ENCODE measurements at places on chromosomes 11 and 22.

DNA sequence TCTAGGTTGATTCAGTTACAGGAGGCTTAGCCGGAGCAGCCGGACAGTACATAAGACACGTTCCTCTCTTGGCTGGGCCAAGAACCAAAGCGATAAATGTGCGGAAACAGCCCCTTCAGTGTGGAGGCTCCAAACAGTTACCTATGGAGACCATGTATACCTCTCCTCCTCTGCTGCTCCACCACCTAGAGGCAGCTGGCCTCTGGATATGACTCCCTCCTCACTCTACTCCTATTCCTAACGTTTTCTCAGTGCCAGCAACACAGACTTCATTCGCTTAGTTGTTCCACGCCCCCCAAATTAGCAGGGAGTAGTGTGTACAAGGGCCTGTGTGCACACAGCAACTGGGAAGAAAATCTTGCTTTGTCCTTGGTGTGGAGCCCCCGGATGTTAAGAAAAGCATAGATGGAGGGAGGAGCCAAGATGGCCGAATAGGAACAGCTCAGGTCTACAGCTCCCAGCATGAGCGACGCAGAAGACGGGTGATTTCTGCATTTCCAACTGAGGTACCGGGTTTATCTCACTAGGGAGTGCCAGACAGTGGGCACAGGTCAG lies 362.3 kb upstream of the KIRREL3 start:
- no peak for DNase-seq

- no peak for DNase-seq
Observed at GRCh38 chr11:63931876-63932275, 6.9 kb upstream of the NAA40 start.

DNA sequence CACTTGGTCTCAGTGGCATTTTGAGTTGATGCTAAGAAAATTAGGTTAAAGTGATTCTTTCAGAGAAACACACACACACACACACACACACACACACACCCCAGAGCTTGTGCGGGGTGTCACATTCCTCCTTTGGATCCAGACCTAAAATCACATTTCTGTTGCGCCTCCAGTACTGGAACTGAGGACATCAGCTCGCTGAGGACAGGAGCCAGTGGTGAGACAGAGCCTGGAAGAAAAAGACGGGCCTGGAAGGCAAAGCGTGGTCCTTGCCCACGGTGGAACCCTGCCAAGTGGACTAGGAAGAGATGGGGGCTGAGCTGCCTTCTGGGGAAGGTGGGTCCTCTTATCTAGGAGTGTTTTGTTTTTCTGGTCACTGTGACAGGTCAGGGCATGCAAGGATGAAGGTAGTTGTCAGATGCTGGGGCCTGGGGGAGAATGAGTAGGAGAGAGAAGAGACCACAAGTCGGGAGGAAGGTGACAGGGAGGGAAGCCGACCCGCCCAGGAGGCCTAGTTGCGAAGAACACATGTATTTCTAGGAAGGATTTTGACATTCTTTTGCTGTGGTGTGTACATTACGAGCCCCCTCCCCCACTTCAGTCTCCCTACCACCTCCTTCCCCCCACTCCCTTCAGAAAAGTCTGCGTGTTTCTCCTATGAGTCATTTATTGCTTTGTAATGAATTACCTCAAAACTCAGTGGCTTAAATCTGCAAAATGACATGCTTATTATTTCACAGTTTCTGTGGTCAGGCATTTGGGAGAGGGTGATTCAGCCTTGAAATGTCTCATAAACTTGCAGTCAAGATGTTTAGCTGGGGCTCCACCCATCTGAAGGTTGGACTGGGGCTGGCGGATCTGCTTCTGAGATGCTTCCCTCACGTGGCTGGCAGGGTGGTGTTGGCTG lies 4.8 kb upstream of the ELFN2 start:
- no peak for DNase-seq

DNA sequence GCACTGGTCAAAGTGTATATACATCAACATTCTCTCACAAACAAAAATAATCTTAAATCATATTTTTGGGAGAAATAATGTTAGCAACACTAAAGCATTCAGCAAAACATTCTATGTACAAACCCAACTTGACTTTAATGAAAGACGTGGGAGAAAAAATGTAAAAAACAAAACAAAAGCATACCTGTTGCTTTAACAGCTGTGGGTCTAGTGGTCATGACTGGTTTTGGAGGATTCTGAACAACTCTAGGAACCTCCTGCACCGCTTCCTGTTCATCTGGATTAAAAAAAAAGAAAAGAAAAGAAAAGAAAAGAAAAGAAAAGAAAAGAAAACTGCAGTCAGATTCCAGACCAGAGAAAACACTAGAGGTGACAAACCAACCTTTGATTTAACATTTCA lies 2.1 kb downstream of the FNBP4 start:
- no peak for DNase-seq

- no peak for DNase-seq
Observed at GRCh38 chr11:114440121-114440860, 1.0 kb downstream of the REXO2 start.

GRCh38 chr22:20520093-20520511 lies 12.7 kb downstream of the MED15 start:
- no peak for DNase-seq

GRCh38 chr11:96101146-96101545 lies 177.2 kb upstream of the MTMR2 start:
- DNase-seq, result no peak

DNA sequence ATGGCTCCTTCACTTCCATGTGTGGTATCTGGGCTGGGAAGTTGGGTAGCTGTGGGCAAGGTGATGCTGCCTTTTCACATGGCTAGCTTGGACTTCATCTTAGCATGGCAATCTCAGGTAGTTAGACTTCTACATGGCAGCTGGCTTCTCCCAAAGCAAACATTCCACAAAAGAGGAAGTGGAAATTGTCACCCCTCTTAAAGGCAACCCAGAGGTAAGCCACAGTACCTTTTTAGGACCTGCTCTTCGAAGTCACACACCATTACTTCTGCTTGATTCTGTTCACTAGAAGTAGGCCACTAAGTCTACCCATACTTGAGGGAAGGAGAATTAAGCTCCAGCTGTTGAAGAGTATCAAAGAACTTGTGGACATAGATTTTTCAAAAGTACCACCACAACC lies 25.9 kb downstream of the TUG1 start:
- DNase-seq, result no peak

GRCh38 chr22:29751669-29752068 lies 15.1 kb downstream of the ZMAT5 start:
- DNase-seq, result no peak

DNA sequence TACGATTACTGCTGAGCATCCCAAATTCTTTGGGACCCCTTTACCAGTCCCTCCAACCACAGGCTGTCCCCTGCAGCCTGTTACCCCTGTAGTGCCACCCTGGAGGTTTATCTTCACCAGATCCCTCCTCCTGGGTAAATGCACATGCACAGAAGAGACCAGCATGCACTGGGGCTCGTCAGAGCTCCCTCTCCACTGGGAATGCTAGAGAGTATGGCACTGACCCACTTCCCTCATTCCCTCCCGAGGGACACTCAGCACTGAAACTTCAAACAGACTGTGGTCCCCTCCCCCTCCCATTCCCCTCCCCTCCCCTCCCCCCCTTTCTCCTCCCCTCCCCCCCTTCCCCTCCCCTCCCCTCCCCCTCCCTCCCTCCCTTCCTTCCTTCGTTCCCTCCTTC lies 49.1 kb downstream of the C11orf91 start:
- no peak for DNase-seq

- no peak for DNase-seq
Observed at GRCh38 chr11:12008790-12009616, 577 bp upstream of the DKK3 start.

DNA sequence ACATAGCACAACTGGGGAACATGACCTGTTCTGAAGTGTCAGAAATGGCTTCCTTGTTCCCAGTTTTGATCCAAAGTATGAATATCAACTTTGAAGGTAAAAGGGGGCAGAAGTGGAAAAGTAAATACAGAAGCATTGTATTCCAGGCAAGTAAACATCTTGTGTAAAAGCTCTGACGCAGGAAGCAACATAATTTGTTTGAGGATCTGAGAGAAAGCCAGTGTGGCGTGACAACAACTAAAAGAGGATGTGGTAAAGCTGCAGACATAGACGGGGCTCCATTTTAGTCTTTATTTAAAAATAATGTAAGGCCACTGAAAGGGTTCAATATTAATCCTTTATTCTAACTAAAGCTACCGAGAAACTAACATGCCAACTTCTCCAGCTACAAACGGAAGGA lies 310.2 kb downstream of the DLG2 start:
- DNase-seq, result no peak

GRCh38 chr11:131063638-131064037 lies 147.4 kb upstream of the SNX19 start:
- DNase-seq, result no peak

DNA sequence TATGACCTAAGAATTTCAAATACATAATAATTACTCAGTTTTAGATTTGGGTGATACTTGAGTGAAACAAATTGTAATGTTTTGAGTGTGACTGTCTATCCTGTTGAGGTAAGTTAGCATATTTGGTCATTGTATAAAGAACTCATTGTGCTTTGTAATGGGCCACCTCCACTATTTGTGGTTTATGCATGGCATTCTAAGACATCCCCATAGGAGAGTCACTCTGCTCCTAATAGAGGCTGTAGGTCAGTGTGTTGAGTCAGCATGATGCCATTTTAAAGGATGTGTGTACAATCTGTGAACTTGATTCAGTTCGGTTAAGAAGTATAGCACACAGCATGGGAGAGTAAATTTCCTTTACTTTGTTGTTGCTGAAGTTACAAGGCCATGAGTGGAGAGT lies 1112.4 kb downstream of the JRKL start:
- no peak for DNase-seq

GRCh38 chr11:67470337-67471002 lies 1.4 kb upstream of the TMEM134 start:
- no peak for DNase-seq

DNA sequence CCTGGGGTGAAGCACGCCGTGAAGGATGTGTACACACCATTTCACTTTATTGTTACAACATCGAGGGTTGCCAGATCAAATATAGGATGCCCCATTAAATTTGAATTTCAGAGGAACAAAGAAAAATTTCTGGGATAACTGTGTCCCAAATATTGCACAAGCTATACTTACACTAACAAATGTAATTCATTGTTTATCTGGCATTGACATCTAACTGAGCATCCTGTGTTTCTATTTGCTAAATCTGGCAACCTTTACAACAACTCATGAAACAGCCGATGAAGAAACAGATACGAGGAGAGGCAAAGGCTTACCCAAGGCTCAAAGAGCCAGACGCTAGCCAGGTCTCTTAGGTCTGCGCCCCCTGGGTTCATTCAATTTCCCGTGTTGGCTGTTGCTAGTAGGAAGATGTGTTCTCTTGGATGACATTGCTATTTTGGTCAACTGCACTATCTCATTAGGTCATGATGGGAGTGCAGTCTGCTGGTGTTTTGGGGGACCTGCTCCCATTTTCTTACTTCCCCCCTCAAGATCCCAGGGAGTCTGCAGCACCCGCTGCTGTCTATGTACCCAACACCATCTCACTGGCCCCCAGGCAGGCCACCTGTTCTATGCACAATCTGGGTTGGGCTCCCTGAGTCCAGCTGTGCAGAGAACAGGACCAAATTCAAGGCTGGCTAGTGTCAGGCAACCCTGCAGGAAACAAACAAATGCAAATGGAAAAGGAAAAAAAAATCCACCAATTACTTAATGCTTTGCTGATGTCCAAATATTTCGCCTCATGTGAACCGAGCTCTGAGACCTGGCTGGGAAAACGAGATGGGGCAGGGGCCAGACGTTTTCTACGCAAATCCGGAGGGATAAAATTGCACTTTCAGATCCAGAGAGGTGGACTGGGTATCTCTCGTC lies 560.9 kb downstream of the MIAT start:
- no peak for DNase-seq

DNA sequence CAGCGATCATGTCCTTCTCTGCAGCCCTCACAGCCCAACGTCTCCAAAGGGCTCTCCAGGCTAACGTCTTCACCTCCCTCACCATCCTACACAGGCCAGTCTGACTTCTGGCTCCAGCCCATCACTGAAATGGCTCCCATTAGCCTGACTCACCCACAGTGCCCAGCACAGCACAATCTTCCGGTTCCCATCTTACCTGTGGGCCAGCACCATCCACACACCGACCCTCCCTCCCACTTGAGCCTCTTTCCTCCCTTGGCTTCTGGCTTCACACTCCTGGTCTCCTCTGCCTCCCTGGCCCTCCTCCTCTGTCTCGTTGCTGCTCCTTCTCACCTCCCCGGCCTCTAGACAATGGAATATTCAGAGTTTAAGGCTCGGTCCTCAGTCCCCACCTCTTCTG lies 51.2 kb downstream of the PDE2A start:
- no peak for DNase-seq

DNA sequence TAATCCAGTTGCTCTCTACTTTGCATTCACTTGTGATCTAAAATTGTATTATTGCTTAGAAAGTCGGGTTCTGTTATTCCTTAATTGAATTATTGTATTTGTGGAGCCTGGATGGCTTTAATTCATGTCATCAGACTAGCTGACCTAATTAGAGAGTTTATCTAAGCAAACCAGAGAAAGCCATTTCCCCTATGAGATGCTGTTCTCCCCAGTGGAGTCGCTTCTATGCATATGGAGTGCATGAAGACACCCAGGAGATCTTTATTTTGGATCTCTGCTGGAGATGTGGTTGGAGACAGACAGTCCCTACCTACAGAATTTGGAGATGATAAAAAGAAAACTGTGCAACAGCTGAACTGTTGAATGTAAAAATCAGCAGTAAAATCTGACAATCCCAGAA lies 45.2 kb upstream of the MYO18B start:
- DNase-seq, result no peak

DNA sequence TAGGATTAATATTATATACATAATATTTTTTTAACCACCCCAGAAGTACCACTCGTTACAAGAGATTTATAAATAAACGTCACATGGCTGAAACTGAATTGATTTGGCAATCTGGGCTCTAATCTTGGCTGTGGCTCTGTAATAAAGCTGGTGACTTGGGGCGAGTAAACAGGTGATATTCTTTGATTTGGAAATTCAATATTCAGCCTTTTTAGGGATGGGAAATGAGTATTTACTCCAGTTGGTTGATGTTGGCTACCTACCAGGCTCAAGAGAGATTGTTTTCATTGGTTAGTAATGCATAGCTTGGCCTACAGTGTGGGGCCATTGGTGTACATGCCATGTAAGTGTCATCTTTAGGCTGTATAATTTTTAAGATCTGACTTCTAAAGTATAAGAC lies 117.7 kb upstream of the SORL1-AS1 start:
- no peak for DNase-seq

Measured in NCI-H524 treated with DMSO at 0.1 percent for 48 hours (cell line).